ENCODE measurements at places on chromosomes 16 and 17.

- no peak for DNase-seq
Measured at GRCh38 chr17:55450232-55450825, 28.7 kb upstream of the MMD start.

DNA sequence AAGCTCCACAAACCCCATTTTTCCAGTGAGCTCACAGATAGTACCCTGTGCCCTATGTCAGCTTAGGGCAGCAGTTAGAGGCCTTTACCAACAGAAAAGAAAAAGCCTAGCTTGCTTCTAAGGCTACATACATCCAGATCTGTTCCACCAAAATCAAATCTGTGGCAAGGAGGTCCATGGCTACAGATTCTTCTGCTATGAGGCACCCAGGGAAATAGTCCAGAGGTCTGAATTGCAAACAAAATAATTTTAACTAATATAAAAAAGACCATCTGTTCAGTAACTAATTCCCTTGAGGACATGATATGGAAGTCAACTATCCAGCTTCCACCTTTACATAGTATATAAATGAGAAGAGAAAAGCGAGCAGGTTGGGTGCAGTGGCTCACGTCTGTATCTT is 129.3 kb downstream of the PARN start:
- DNase-seq = peak; percentile 31

DNA sequence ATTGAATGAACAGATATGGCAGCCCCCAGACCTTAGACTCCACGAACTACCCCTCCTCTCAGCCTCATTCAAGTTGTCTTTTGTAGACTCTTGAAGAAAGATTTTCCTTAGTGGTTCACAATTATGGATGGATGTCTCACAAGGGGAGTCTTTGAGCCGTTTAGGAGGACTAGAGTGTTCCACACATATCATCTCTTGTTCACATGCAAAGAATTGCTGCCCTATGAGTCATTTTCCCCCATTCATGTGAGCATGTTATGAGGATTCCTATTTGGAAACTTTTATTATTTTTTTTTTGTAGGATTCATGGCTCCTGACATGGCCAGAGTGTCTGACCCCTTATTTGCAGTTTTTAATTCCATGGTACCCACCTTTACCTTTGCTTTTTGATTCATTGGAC is 237.1 kb downstream of the SHISA9 start:
- no peak for DNase-seq

DNA sequence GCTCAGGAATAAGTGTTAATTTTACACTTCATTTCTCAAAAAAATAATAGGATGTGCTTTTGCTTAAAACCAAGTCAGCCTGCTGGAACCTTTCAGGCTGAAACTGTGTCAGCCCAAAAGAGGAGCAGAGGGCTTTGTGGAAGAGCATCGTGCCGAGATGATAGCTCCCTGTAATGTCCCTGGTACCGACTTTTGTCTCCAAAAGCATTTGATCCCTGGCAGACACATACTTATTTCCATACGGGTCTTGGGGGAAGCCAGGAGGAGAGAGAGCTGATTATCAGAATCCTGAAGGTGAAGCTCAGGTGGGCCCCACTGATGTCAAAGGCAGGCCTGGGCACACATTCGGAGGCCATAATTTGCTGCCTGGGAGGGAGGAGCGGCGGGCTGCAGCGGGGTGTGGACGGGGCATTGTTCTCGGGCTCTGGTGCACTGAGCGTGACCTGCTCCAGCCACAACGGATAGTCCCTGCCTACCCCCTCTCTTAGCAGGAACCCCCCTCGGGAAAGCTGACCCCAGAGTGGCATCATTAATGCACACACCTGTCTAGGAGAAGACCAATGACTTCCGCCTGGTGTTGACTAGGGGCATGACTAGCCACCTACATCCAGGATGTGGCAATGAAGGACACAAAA is 155.9 kb downstream of the C16orf78 start:
- no peak for DNase-seq

- DNase-seq = no peak
Measured at GRCh38 chr17:47807421-47807820, 14.2 kb downstream of the OSBPL7 start.

- no peak for DNase-seq
Measured at GRCh38 chr17:70288540-70289290, 119.4 kb downstream of the KCNJ2 start.

- no peak for DNase-seq
Measured at GRCh38 chr17:5596421-5596820, 12.1 kb upstream of the NLRP1 start.

- no peak for DNase-seq
Measured at GRCh38 chr17:78019976-78020716, 61.6 kb downstream of the TNRC6C start.

GRCh38 chr16:47571049-47571448 is 109.9 kb downstream of the PHKB start:
- DNase-seq = no peak

- DNase-seq = no peak
Measured at GRCh38 chr17:2146132-2146871, 91.4 kb downstream of the HIC1 start.

- DNase-seq = no peak
Measured at GRCh38 chr17:12709063-12709462, 43.4 kb downstream of the MYOCD start.

GRCh38 chr16:4506450-4506849 is 30.3 kb downstream of the HMOX2 start:
- peak; percentile 49 for DNase-seq

DNA sequence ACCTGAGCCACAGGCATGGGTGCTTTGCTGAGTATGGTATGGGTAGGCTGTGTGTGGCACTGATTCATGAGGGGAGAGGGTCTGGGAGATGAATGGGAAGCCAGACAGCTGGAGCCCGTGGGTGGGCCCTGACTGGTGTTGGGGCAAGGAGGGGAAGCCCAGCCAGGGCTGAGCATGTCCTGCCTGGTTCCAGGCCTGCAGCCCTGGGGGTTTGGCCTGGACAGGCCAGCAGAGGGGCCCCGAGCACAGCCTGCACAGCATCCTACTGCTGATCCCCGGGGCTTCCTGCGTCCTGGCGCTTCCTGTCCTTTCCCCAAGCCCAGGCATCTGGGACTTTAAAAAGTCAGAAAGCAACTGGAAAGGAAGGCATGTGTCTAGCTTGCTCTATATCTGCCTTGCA is 4.6 kb upstream of the MVD start:
- DNase-seq = no peak

GRCh38 chr16:24191876-24192402 is 64.2 kb upstream of the CACNG3 start:
- DNase-seq = no peak

DNA sequence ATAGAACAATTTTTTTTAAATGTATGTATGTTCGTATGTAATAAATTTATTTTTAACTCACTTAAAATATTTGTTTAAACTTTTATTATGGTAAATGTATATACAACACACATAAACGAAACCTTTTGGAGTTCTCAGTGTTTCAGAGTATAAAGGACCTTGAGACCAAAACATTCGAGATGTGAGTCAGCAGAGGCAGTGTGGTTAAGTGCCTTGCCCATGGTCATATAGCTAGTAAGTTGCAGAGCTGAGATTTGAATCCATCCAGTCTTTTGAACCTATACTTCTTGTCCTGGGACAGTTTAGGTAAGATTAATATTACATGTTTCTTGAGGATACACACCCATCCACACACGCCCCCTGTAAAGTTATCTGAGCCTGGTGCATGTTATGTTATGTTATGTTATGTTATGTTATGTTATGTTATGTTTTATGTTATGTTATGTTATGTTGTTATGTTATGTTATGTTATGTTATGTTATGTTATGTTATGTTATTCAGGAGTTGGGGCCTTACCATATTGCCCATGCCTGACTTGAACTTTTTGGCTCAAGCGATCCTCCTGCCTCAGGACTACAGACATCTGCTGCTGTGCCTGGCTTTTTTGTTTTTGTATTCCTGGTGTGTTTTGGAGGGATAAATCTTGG is 41.8 kb downstream of the TNRC6A start:
- no peak for DNase-seq

- peak; percentile 73 for DNase-seq
Measured at GRCh38 chr16:17476414-17477259, 5.9 kb upstream of the XYLT1 start.

- peak; percentile 56 for DNase-seq
Measured at GRCh38 chr16:8730335-8730915, 56.0 kb downstream of the ABAT start.

DNA sequence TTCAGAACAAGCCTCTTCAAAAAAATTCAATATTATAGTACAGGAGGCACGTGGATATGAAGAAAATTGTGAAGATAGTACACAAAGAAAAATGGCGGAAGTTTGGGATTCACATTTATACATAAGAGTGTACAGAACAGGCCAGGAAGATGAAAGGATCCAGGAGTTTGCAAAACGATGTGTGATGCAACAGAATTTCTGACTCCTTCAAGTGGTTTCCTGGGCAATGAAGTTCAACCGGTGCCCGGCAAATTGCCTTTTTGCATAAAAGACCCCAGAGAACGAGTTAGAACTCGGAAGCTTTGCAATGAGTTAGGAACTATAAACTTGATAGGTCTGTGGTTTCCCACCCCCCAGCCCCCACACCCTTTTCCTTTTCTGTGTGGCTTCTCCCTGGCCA is 189.1 kb downstream of the SALL1 start:
- DNase-seq = no peak

GRCh38 chr17:72608436-72608835 is 484.1 kb downstream of the SLC39A11 start:
- no peak for DNase-seq

DNA sequence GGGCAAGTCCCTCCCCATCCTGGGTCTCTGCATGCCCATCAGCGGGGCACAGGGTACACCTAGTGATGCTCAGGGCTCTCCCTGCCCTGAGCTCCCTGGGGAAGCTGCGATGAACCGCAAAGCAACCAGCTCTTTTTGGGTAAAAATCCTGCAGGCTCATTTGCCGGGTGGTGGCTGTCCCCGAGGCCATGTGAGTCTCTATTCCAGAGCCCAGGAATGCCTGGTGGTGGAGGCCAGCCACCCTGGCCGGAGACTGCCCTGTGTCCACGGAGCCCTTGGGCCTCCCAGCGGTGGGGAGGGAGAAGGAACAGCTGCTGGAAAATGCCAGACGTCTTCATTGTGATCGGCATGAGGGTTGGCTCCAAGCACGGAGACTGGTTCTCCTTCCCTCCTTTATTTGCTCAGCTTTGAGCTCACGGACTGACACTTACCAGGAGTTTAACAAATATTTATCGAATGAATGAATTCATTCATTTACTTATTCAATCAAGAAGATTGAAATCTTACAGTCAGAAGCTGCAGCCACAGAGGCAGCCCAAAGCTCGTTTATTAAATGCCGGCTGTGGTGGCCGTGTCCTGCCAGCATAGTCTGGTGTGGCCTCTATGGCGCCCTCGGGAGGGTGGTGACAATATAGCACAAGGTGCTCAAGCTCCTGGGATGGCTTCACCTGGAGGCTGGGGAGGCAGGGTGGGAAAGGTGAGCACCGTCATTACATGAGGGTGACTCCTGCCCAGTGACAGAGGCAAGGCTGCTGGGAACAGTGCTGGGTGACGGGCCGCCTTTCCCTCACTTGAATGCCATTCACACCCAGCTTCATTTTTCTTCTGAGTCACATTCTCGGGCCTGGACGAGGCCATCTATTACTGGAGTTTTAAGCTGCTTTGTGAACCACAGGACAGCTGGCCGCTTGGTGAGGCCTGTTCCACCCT is 31.1 kb upstream of the JPH3 start:
- peak; percentile 24 for DNase-seq

DNA sequence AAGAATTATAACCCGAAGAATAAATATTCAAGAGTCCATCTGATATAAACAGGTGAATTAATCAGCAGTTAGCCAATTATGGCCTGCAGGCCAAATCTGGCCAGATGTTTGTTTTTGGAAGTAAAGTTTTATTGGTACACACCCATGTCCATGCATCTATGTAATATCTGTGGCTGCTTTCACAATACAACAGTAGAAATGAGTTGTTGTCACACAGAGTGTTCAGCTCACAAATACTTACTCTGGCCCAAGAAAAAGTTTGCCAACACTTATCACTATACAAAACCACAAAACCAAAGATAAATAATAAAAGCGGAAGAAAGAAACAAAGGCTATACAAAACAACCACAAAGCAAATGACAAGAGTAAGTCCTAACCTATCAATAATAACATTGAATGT is 109.4 kb downstream of the CDYL2 start:
- no peak for DNase-seq

GRCh38 chr16:86387468-86388440 is 122.6 kb upstream of the FOXF1 start:
- DNase-seq = no peak

- no peak for DNase-seq
Measured at GRCh38 chr17:41415411-41415810, 9.0 kb downstream of the KRT37 start.

GRCh38 chr17:42775534-42776098 is 2.4 kb downstream of the VPS25 start:
- DNase-seq = no peak

GRCh38 chr16:28003021-28003865 is 60.3 kb downstream of the GSG1L start:
- DNase-seq = no peak

DNA sequence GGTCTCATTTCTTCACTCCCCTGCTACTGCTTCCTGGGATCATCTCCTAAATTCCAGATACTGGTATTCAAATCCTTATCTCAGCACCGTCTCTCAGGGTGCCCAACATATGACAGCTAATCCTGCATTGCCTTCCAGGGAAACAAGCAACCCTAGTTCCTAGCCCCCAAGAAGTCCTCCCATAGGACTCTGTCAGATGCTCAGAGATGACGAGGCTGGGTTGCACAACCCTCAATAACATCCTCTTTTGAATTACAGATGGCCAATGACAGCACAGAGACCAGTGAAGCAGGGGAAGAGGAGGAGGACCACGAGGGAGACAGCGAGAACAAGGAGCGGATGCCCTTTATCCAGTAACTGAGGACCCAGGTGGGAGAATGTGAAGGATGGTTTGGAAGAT is 45.0 kb upstream of the CLEC3A start:
- DNase-seq = no peak

DNA sequence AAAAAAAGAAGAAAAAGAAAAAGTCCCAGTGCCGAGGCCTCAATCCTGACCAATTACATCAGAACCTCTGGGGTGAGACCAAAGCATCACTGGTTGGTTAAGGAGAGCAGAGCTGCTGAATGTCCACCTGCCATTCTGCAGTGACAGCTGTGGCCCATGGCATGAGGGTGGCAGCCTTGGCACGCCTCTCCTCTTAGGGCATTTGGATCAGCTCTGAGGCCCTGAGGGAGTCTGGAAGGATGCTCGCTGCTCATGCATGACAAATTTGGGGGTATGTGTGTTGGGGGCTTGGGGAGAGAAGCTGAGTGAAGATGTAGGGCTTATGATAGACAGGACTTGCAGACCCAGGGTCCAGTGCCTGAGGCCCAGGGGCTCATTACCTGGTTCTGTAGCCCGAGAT is 26.3 kb downstream of the MYLK3 start:
- DNase-seq = no peak

- DNase-seq = no peak
Measured at GRCh38 chr17:42766124-42766523, 5.1 kb downstream of the RAMP2 start.

DNA sequence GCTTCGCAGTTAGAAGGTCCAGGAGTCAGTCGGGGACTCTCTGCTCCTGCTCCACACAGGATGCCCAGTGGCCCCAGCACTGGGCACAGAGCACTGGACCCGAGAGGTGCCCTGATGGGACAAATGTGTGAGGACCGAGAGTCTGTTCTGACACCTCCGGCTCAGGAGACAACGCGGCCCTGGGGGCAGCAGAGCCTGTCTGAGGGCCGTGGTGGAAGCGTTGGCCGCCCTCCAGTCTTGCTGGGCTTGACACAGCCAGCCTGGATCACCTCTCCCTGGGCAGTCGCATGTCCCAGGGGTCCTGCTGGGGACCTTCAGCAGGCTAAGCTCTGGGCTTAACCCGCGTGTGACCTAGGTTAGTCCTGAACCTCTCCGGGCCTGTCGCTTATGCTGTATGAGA is 23.1 kb downstream of the LGALS9 start:
- DNase-seq = no peak

GRCh38 chr17:82909322-82909904 is 69.6 kb upstream of the ZNF750 start:
- no peak for DNase-seq

All from NCI-H1694 (cell line).